ENCODE measurements at places on chromosomes 5 and 9.

GRCh38 chr5:31407921-31408693 is 123.8 kb downstream of the DROSHA start:
- DNase-seq, result no peak

GRCh38 chr5:53378590-53379247 is 101.7 kb upstream of the FST start:
- no peak for DNase-seq

- DNase-seq, result no peak
Observed at GRCh38 chr5:151541571-151541970, 49.6 kb downstream of the FAT2 start.

DNA sequence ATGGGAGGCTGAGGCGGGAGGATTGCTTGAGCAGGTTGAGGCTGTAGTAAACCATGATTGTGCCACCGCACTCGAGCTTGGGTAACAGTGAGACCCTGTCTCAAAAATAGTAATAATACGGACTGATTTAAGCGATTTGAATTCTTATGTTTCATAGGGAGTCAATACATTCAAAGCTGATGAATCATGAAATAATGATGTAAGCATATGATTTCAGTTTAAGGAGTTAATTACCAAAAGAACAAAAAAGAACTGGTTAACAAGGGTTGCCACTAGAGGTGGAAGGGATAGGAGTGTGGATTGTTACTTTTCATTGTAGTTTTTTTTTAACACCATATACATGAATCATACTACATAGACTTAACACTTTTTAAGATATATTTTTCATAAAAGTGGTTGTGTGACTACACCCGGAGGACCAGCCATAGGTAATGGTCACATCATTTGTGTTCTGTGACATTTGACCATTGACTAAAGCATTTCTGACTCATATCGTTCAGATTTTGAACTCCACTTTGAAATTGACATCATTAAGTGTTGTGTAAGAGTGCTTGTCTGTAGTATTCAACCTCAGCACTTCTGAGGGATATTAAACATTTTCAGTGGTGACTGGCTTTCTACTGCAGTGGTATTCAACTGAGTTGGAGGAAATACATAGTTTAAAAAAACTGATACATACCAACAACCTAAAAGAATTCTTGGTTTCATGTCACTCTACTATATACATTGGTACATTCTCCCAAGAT is 7.0 kb downstream of the TRMT10B start:
- no peak for DNase-seq

DNA sequence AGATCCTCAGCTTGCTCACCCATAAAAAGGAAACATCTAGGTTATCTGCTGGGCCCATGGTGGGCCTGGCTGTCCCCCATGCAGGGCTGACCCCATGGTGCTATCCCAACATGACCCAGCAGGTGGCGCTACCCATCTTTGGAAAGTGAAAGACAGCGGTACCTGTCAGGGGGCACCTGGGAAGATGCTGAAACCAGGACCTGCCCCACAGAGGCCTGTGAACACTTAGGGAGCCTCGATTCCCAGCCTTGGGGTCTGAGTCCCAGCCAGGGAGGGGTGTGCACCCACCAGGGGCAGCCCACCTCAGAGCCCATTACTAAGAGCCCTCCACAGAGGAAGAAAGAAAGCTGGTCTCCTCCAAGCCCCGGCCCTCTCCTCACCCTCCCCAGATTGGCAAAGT is 46.6 kb upstream of the IPPK start:
- DNase-seq, result peak; percentile 87

GRCh38 chr9:28961623-28962022 is 1388.3 kb upstream of the C9orf72 start:
- no peak for DNase-seq

- no peak for DNase-seq
Observed at GRCh38 chr9:126842977-126843799, 17.3 kb upstream of the ZBTB34 start.

- no peak for DNase-seq
Observed at GRCh38 chr5:179141867-179142266, 81.7 kb downstream of the ZNF354C start.

DNA sequence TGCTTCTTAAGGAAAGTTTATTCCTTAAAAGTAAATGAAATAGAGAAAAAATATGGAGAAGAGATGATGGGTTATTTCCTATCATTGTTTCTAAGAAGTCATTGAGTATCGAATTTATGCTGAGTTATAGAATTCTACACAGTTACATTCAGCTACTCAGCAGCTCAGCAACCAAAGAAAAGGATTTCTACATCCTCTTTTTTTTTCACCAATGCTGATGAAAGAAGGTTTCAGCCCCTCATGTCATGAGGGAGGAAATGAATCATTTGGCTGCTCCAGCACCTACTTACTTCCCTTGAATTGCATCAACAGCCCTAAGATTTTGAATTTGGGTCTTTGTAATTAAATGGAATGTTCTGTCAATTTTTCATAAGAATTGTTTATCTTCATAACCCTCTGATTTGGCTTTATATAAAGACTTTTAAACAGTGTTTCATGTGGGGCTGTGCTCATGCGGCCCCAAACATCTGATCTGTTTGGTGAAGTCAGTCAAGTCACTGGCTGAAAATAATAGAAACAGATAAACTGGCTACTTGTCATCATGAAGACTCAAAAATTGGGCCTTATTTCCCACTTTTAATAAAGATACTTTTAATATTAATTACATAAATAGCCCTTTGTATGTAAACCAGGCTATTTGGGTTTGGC is 18.5 kb upstream of the SNX2 start:
- no peak for DNase-seq

DNA sequence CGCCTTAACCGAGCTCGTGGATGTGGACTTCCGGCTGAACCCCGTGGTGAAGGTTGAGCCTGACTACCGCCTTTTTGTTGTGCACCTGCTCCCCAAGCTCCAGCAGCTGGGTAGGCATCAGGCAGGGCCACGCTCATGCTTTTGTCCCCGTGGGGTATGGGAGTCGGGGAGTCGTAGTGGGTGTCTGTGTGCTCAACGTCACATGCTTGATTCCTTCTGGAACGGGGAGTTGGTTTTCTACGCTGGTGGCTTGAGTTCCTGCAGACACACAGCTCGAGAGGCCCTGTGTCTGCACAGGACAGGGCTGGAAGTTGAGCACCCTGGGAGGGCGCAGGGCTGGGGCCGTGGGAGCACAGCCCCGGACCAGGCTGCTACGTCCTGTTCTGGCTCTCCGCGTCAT is 8.0 kb downstream of the CEP72 start:
- DNase-seq, result no peak

GRCh38 chr9:18357321-18357720 is 116.6 kb upstream of the ADAMTSL1 start:
- no peak for DNase-seq

GRCh38 chr5:61263561-61264272 is 68.3 kb upstream of the ZSWIM6 start:
- DNase-seq, result no peak

Measured in memory B cell (primary cell).